ENCODE measurements at places on chromosomes 12 and 14. TPM values are rescaled to one million over a fixed set of nuclear protein-coding genes. Genes with fewer than 3 reads are reported as not detected.
A peak's percentile ranks its signal among the peaks of the same experiment; 100 is the strongest.

DNA sequence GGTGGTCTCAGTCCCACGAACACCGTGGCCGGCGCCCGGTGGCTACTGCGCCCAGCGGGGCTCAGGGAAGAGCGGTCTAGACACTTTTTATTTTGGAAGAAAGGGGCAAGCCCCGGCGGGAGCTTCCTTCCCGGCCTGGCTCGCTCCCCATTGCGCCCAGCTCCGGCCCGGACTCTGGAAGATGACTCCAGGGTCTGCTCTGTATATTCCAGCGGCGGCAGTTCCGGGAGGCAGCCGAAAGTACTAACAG lies 225.1 kb upstream of the CRY1 start:
- DNase-seq, result peak; percentile 70

DNA sequence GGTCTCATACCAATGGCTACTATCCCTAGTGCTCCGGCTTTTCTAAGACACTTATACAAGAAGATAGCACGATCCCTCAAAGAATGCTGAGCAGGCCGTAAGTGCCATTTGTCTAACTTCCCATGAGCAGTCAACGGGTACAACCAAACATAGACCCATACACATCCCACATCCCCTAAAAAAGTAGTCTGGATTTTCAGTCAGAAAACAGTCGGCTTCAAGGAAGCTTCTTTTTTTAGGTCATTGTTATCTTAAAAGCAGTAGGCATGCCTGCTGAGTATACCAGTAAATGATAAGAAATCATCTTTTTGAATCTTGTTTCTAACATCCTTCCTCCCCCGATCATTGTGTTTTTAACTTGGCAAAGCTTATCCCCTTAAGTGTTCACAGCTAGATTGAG lies 19.8 kb downstream of the OSBPL8 start:
- DNase-seq, result no peak

DNA sequence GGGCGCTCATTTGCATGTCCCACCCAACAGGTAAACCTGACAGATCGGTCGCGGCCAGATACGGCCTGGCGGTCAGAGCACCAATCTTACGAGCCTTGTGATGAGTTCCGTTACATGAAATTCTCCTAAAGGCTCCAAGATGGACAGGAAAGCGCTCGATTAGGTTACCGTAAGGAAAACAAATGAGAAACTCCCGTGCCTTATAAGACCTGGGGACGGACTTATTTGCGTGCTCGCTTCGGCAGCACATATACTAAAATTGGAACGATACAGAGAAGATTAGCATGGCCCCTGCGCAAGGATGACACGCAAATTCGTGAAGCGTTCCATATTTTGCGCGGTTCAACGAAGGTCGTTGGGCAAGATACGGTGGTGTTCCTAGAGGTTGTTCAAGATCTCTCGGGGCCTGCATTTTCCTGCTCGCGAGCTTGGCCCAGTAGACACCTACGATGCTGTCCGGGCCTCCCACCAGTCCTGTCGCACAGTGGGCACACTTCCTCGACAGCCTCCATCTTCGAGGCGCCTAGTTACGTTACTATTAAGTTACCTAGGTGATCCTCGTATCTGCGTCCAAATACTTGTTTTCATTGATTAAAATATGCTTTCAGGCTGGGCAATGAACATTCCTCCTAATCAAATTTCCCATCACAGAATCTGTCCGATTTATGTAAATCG lies at the start of gene RNU6-7:
Gene RNU6-7, plus strand, starts transcription at position 230 of the 675 bp plus-strand sequence.
- DNase-seq, result no peak

DNA sequence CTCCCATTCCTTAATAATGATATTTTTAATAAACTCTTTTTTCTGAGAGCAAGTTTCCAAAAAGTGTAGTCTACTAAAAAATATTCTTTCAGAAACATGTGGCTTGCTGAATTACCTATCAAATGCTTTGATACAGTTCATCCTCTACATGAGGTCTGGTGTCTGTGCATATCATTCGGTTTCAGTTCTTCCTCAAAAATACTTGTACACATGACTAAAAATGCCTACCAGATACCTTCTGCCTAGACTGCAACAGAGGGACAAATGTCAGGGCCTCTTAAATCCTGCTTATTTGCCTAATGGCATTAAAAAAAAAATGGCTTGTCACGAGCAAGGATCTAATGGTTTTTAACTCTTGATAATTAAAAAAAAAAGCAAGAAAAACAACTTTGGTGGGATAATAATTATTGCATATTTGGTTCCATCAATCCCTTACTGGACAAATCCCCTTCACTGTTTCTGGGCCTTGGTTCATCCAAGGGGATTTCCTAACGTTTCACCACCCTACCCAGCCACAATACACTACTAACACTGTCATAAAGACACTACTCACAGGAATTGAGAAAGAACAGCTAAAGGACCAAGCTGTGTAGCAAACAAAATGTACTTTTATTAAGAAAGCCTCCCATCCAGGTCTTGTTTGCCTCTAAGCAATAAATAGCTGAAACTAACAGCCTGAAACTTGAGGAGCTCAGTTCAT lies 45.7 kb downstream of the PARP11 start:
- no peak for DNase-seq

- DNase-seq, result no peak
Observed at GRCh38 chr12:26124446-26125399, at the start of gene BHLHE41. Gene BHLHE41 (minus strand): TSS chr12:26125037. CDS start chr12:26124779, 258 bp downstream.

- no peak for DNase-seq
Observed at GRCh38 chr12:124107351-124107750, 134.3 kb downstream of the ZNF664 start.

- DNase-seq, result no peak
Observed at GRCh38 chr12:125888921-125889320, 823.7 kb downstream of the AACS start.

GRCh38 chr14:81485372-81485771 lies 48.3 kb downstream of the SEL1L start:
- DNase-seq, result no peak

The CYP46A1 gene
- total RNA-seq, result 4.7 TPM

The KRT7 gene
- 125 TPM for total RNA-seq

The TDP1 gene
- 38.4 TPM for total RNA-seq

Data from type B pancreatic cell (in vitro differentiated cells).